Inflammatory macrophage treated with lipopolysaccharide for 4 hours (primary cell): ENCODE measurements at places on chromosomes 5 and 9.

DNA sequence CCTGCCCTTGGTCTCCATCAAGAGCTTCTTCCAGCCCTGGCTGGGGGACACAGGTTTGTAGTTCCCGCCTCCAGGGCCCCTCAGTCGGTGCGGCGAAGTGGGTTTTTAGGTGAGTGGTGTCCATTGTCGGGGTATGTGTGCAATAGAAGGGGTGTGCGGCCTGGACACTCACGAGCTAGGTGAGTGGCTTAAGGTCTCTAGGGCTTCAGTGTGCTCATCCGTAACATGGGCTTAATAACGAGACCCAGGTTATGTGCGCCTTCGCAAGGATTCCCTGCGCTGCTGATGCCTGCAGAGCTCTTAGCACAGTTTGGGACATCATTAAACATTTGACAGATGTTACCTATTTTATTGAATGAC is 656 bp downstream of the CEP78 start:
- no peak for DNase-seq

DNA sequence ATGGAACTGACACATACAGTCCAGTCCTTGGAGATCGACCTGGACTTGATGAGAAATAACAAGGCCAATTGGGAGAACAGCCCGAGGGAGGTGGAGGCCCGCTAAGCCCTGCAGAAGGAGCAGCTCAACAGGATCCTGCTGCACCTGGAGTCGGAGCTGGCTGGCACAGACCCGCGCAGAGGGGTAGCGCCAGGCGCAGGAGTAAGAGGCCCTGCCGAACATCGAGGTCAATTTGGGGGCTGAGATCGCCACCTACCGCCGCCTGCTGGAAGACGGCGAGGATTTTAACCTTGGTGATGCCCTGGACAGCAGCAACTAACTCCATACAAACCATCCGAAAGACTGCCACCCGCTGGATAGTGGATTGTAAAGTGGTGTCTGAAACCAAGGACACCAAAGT is 1610.1 kb upstream of the ACO1 start:
- DNase-seq = no peak

- DNase-seq = no peak
Measured at GRCh38 chr9:18568973-18569372, 95.0 kb downstream of the ADAMTSL1 start.

DNA sequence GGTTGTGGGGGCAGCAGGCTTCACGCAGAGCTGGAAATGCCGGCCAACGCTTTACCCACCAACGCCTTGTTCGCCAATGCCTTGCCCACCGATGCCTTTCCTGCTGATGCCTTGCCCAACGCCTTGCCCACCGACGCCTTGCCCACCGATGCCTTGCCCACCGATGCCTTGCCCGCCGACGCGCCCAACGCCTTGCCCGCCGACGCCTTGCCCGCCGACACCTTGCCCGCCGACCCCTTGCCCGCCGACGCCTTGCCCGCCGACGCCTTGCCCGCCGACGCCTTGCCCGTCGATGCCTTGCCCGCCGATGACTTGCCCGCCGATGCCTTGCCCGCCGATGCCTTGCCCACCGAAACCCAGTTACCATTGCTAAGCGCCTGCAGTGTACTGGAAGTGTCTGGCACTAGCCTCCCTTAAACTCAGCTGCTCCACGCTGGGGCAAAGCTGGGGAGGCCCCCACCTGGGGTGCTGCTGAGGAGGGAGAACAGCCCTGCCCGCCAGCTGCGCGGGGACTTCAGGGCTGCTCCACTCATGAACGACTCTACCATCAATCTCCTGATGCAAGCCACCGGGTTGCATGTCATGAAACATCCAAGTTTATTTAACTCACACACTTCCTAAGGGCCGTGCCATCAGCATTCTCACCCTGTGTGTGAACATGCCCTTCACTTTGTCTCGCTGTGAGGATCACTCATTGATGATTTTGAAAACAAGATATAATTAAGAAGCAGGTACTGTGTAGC is 1.8 kb downstream of the SLC6A18 start:
- no peak for DNase-seq

- DNase-seq = no peak
Measured at GRCh38 chr9:68597362-68597997, 56.8 kb upstream of the TMEM252 start.

GRCh38 chr5:128237000-128237399 is 153.4 kb downstream of the SLC12A2 start:
- no peak for DNase-seq

DNA sequence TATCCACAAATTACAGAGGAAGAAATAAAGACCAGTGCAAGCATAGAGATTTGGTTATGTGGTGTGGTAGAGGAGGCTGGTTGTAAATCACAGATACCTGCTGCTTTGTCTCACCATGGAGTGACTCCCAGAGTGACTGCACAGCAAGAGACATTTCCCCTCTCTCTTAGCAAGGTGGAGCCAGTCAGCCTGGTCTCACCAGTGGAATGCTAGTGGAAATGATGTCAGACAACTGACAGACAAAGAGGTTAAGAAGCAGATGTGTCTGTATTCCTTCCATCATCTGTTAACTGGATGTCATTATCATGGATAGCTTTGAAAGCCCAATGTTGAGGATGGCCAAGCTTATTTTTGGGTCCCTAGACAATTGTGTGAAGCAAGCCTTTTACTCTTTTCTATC is 509.4 kb upstream of the SEMA6A start:
- no peak for DNase-seq

- DNase-seq = no peak
Measured at GRCh38 chr5:32808783-32809182, 97.7 kb downstream of the NPR3 start.

DNA sequence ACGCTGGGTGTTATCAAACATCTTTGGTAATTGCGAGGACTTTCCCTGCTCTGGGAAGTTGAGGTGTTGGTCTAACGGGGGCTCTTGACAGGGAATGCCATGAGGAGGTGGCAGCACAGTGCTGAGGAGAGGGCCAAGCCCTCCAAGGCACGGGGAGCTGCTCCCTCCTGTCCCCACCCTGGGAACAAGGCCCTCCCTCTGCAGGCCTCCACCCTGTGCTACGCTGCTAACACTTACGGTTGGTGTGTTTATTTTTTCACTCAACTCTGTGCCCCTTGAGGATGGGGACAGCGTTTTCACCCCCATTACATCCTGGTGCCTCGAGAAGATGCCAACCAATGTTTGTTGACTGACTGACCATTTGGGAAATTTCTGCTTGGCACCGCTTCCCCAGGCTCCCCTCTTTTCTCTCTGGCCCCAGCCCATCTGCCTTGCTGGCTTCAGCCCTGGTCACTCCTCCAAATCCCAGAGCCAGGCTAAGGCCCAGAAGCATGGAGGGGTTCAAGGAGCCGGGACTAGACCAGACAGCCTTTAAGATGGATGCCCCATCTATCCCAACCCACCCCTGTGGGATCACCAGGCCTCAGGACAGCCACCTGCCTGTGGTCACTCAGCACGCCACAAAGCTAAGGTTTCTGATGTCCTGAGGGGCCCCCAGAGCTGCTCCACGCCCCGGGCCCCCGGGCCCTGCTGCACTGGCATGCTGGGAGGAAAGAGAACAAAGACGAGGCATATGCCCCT is 125.7 kb downstream of the BARX1 start:
- DNase-seq = no peak

GRCh38 chr9:126170286-126170823 is 156.3 kb upstream of the MVB12B start:
- no peak for DNase-seq

GRCh38 chr5:175202463-175203068 is 241.4 kb downstream of the DRD1 start:
- no peak for DNase-seq

DNA sequence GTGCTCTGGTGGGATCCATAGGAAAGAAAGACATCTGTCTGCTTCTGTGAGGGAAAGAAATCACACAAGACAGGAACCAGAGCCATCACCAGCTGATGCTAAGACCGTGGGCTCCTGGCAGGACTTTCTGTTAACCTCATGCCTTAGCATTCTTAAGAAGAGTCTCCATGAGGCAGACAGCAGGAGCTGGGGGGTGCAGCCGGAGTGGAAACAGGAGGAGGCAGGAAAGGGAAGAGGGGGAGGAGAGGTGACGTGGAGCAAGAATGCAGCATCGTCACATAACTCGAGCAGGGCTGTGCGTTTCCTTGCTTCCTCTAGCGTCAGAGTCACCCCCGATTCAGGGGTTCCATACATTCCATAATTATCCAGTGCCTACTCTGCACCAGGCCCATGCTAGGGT is 53.6 kb downstream of the ERGIC1 start:
- DNase-seq = peak; percentile 81

- DNase-seq = peak; percentile 50
Measured at GRCh38 chr9:4301971-4302427, 2.1 kb upstream of the GLIS3 start.

- peak; percentile 33 for DNase-seq
Measured at GRCh38 chr5:39578887-39579497, 154.2 kb upstream of the DAB2 start.

- no peak for DNase-seq
Measured at GRCh38 chr5:14218480-14218879, 75.3 kb downstream of the TRIO start.

GRCh38 chr5:36047384-36048160 is 19.1 kb downstream of the UGT3A2 start:
- DNase-seq = no peak

DNA sequence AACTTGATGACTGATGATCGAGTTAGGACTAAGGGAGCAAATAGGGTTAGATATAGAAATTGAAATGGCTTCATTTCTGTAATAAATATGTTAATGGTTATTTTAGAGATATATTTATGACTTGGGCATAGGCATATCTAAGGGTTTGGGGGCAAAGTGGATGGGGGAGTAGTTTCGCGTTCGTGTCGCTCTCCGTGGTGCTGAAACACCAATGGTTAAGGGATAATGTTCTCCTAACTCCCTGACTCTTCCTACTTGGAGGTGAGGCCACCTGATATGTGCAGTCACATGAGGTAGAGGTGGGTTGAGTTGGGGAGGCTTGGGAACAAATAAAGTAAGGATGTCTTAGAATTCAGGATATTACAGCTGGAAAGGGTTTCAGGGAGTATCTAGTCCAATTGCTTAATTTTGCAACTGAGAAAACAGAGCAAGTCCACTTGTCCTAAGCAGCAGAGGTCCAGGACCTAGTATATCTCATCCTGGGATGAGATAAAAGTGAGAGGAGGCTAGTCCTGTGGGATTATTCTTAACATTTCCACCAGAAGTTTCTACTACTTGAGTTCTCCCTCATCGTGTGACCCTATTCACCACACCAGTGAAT is 44.0 kb upstream of the MAP1B start:
- DNase-seq = no peak

DNA sequence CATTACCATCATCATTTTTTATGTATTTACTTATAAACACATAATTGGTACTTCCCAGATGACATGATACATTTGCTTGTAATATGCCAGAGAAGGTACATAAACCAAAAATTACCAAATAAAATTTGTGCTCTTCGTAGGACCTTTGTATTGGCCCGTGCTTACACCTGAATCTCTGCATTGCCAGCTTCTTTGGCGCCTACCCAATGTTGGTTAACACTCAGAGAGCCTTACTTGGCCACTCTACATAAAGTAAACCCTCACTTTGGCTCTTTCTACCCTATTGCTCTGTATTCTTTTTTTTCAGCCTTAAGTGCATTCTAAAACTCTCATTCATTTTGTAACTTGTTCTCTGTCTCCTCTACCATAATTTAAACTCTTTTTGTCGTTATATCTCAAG is 148.1 kb upstream of the ZNF608 start:
- no peak for DNase-seq

GRCh38 chr9:96554326-96554725 is 65.3 kb downstream of the CDC14B start:
- no peak for DNase-seq

- DNase-seq = peak; percentile 4
Measured at GRCh38 chr9:133991214-133991921, 756 bp downstream of the VAV2 start.

- DNase-seq = no peak
Measured at GRCh38 chr5:175374166-175374875, 69.7 kb downstream of the DRD1 start.

GRCh38 chr9:123637945-123638634 is 282.1 kb downstream of the CRB2 start:
- DNase-seq = peak; percentile 18

DNA sequence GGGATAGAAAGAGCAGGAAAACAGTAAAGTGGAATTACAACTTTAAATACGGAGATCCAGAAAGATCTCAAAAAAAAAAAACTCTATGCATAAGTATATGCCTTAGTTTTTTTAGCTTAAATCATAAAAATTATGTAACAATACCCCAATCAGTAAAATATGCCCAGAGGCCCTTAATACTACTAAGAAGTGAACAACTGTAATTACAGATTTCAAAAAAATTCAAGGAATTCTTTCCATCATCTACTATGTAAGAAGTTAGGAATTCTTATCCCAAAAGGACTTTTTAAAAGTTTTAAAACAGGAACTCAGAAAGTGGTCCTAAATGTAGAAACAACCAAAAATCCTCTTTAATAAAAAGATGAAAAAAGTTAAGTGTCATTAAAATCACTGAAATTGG is 111.3 kb downstream of the SSBP2 start:
- DNase-seq = no peak

- DNase-seq = no peak
Measured at GRCh38 chr5:155983954-155984353, 343.0 kb upstream of the SGCD start.

- DNase-seq = peak; percentile 89
Measured at GRCh38 chr9:111916234-111916645, 19.6 kb downstream of the UGCG start.

- DNase-seq = no peak
Measured at GRCh38 chr5:41686191-41686590, 175.8 kb upstream of the PLCXD3 start.

GRCh38 chr5:37111426-37112382 is 137.5 kb downstream of the CPLANE1 start:
- peak; percentile 60 for DNase-seq

DNA sequence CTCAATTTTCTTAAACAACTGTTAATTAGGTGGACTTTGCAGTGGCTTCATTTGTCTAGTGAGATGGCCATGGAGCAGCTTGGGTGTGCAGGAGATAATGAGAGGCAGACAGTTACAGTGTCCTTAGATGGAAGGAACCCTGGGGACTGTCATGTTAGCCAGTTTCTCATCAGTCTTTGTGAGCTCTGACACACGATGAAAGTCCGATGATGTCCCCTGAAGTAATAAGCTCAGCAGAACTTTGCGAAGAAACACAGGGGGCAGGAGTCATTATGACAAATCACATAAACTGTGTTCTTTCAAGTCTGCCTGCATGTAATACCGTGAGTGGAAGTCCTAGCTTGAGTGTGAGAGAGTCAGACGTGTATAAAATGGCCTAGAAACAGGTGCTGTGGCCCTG is 201.8 kb downstream of the DRD1 start:
- no peak for DNase-seq

DNA sequence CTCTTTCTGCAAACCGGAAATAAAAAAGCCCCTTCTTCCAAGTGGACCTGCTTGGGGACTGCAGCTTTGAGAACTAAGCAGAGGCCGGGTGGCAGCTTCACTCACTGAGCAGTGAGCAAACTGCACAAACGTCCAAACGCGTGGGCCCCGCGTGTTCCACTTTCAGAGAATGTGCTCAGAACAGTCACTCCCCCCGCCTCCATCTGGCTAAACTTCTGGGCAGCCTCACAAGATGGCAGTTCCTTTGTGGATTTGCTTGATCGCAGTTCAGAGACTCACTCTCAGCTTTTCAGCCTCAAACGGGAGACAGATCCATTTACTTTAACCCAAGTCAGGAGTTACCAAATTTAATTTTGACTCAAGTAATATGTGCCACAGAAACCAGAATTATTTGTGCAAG is 216.6 kb downstream of the TLE1 start:
- DNase-seq = no peak
